ENCODE measurements at places on chromosomes 12 and 14.

DNA sequence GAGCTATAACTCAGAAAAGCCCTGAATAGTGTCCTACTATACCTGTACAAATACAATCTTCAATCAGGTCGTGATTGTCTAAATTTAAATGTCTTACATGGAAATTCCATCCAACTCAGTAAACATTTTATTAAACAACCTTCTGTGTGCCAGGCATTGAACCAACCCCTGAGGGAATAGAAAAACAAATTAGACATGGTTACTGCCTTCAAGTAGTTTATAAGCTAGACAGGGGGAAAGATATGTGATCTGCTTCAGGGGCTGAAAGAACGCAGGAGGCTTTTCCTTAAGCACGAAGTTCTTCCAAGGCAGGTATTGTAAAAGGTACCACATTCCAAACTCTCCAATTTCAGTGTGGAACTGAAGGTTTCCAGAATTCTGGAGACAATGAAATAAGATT is 39.7 kb upstream of the STAB2 start:
- DNase-seq: no peak

DNA sequence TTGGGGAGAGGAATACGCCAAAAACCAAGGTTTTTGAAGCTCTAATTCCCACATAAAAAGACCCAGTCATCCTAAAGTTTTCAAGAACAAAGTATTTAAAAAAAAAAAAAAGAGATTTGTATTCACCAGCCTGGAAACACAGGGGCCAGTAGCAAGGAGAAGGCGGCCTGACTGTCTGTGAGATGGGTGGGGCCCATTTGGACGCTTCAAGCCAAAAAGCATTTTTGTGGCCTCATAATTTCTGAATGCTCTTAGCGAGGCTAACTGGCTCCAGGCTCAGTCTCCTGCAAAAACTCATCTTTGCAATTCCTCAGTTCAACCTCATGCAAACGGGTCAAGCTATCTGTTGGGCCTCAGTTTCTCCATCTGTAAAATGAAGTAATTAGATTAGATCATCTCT is 514.1 kb downstream of the MED13L start:
- no peak for DNase-seq

DNA sequence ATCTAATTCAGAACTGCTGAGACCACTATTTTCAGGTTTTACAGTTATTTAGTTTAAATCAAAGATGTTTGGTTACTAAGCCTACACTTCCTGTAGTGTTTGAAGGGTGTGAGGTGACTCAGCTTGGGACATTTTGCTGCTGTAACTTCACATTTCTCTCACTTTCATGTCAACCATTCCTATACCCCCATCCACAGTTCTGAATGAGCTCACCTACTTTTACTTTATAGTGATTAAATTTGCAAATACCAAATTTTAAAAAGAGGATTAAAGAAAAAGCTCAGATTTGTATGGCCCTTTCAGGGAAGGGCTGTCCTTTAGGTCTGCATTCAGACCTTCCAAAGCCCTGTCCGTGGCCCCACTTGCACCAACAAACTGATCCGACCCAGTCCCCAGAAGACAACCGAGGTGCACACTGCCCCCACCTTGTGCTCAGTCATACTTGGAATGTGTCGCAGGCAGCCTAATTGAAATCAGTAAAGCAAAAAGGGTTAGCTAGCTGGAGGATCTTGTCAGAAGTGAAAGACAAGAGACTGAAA is 174.4 kb downstream of the MON2 start:
- DNase-seq: no peak

- DNase-seq: no peak
Observed at GRCh38 chr14:99473458-99473857, 7.2 kb downstream of the SETD3 start.

- DNase-seq: no peak
Observed at GRCh38 chr12:133129368-133130037, 571 bp downstream of the ZNF891 start.

GRCh38 chr14:99159341-99160340 is 112.4 kb downstream of the BCL11B start:
- DNase-seq: no peak

DNA sequence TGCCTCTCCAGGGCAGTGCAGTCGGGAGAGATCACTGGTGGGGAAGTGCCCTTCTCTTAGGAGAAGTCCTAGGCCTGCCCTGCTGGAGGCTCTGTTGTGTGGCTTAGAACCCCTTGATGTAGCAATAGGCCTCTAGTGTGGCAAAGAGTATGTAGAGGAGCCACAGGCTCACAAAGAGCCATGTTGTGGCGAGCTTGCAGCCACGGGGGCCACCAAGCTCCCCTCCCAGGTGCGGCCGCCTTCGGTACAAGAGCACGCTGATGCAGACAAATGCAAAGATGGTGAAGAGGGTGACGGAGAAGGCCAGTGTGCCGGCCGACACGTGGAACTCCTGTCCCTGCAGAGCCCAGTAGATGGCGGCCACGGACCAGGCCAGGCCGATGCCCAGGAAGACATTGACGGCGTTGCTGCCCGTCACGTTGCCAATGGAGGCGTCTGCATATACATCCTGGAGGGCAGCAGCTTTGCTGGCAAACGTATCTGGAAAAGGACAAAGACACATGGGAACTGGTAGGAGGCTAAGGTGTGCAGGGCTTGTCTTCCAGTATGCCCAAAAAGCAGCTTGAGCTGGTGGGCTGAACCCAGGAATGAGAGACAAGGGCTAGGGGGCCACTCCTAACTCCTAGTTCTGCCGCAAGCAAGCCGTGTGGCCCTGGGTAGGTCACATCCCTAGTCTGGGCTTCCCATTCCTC is 142.8 kb downstream of the SLC8A3 start:
- DNase-seq: no peak

GRCh38 chr12:116520801-116521471 is 38.2 kb upstream of the MAP1LC3B2 start:
- peak; percentile 15 for DNase-seq

DNA sequence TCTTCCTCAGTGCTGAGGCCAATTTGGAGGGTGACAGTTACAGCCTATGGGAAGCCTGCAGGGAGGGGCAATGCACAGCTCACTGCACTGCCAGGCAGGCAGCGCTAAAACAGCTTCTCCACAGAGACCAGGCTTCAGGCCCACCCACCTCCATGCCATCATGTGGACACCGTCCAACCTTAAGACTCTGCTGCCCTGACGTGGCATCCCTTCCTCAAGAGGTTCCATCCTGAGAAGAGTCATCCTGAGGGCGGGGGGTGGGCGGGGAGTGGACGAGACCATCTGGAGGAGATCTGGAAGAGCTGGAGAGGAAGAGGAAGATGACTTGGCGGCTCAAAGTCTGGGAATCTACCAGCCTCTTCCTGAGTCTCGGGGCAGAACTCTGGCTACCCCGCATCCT is 8.4 kb upstream of the ACVRL1 start:
- no peak for DNase-seq
